ENCODE measurements at places on chromosomes 1 and 21. TPM values are rescaled to one million over a fixed set of nuclear protein-coding genes. Genes with fewer than 3 reads are reported as not detected.

DNA sequence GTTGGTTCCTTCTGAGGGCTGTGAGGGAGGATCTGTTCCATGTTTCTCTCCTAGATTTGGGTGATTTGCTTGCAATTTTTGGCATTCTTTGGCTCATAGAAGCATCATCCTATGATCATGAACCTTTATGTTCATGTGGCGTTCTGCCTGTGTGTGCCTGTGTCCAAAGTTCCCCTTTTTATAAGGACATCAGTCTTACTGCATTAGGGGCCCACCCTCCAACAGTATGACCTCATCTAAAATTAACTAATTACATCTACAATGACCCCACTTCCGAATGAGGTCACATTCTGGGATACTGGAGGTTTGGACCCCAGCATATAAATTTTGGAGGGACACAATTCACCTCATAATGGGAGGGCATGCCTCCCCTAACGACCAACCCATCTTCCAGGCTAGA, 12.8 kb upstream of the CAMK1G start:
- no peak for DNase-seq

DNA sequence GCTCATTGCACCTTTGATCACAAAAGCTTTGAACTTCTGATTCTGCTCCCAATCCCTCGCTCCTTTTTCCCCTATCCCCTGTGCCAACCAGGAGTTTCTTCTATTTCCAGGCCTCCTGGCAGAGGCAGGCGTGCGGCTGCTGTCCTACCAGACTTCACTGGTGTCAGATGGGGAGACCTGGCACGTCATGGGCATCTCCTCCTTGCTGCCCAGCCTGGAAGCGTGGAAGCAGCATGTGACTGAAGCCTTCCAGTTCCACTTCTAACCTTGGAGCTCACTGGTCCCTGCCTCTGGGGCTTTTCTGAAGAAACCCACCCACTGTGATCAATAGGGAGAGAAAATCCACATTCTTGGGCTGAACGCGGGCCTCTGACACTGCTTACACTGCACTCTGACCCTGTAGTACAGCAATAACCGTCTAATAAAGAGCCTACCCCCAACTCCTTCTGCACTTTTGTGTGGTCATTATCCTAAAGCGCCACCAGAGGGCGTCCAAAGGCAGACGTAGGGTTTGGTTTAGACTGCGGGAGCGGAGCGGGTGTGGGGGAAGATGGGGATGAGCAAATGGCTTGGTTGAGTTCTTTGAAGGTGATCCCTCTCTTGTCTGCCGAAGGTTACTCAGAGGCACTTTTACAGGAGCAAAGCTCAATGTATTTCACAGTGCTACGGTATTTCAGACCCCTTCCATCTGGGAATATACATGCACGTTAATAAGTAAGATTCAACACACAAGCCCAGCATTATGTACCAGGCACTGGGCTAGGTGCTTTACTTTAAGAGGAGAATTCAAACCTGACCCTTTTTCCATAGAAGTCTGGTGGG, 24.7 kb downstream of the HMGCS2 start:
- peak; percentile 74 for DNase-seq

DNA sequence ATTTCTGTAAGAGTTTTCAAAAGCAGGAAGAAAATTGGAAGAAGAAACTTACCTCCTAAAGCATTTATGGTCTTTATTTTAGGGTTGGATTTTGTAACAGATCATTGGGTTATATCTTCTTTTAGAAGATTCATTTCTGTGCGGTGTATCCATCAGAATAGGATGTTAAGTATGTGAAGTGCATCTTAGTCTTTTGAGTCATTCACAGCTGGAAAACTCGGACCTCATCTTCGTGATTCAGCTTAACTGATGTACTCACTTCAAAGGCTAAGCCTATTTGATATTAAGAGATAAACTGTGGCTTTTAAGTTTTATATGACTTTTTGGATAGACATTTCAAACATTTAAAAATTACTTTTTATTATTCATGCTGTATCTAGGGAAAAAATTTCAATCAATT, 56.3 kb downstream of the GIPC2 start:
- peak; percentile 75 for DNase-seq

The MYBPH gene
- total RNA-seq, result 0.08 TPM

- no peak for DNase-seq
These were observed 126.1 kb downstream of the PSMG1 start for GRCh38 chr21:39057121-39057520.

DNA sequence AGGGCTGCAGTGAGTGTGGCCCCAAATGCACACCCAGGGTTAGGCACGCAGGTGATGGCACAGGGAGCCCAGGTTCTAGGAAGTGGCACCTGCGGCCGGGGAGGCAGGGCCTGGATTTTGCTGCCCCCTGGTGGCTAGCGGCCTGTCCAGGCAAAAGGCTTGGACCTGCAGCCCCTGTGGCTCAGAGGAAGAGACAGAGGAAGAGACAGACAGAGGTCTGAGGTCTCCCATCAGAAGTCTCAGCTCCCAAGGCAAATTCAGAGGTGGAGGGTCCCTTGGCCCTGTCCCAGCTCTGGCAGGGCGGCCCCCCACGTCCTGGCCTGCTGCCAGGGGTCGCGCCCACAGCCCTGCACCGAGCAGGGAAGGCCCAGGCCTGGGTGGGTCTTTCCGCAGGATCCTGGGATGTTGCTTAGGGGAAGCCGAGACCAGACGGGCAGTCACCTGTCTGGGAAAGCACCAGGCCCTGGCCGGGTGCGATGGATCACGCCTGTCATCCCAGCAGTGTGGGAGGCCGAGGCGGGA, 8.0 kb upstream of the TNFRSF14 start:
- DNase-seq, result peak; percentile 64

The ACTN2 gene
- total RNA-seq, result 0.18 TPM

DNA sequence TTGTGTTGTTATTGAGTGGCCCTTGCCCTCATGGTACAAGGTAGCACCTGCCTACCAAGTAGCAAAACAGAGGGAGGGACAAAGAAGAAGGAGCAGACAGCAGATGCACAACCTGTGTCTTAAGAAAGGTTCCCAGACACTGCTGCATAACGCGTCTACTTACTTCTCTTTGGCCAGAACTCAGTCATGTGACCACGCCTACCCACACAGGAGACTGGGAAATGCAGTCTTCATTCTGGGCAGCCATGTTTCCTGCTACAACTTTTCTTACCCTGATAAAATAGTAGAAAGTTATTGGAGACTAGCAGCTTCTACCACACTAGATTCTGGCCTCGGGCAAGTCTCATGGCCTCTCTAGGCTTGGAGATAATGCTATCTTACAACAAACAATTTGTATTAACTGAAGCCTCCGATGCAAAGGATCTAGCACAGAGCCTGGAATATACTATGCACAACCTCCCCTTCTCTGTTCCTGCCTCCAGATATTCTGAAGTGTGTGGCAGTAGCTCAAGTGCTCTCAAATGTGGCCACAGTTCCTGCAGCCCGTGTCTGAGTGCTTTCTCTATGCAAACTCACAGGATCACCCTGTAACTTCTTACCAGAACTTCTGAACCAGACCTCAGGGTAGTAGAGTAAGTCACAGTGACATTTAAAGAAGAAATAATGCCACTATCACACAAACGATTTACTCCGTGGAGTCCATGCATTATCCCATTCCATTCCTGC, 34.1 kb upstream of the BTG2 start:
- DNase-seq, result peak; percentile 75

DNA sequence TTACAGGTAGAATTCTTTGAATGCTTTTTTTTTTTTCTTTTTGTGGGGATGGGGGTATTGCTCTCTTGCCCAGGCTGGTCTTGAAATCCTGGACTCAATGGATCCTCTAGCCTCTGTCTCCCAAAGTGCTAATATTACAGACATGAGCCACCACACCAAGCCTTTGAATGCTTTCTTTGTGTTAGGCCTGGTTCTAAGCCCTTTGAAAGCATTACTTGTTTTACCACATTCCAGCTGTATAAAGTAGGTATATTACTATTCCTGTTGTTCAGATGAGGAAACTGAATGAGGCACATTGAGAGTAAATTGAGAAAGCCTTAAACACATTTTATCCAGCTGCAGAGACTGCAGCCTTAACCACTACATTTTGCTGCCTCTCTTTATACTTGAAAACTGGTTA, 841.8 kb upstream of the ADGRL4 start:
- no peak for DNase-seq

DNA sequence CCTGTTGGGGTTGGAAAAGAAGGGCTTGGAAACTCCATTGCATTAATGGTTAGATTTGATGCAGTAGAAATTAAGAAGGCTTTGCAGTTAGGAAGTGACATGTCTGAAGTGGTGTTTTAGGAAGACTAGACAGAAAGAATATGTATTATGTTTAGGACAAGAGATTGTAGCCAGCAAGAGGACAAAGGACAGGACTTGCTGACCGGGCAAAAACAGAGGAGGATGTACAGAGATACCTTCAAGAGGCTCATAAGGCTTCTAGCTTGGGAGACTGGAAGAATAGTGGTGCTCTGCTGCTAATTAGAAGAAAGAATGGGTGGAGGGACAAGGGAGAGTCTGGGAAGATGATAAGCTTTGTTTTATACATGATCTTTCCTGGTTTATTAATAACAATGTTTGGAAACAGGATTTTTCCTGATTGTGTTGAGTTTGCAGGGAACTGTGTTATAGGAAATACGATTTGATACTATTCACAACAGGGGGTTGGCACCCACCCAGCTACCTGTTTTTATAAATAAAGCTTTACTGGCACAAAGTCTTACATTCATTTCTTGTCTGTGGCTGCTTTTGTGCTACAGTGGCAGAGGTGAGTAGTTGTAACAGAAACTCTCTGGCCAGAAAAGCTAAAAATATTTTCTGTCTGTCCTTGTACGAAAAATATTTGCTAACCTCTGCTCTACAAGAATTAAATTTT, 37.1 kb upstream of the TMCO2 start:
- DNase-seq, result no peak

- peak; percentile 38 for DNase-seq
These were observed 63.6 kb downstream of the RUNX3 start for GRCh38 chr1:24866211-24867083.

The UTS2 gene
- total RNA-seq, result not detected

DNA sequence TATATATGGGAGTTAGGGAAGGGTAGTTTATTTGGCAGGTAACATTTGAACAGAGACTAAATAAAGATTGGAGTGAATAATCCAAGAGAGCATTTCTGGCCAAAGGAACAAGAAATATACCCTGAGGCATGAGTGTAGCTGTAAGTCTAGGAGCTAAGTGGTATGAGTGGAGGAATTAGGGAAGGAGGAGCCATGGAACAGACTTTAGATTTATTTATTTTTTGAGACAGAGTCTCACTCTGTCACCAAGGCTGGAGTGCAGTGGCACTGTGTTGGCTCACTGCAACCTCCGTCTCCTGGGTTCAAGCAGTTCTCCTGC, 18.4 kb downstream of the CAPZA1 start:
- DNase-seq, result no peak

DNA sequence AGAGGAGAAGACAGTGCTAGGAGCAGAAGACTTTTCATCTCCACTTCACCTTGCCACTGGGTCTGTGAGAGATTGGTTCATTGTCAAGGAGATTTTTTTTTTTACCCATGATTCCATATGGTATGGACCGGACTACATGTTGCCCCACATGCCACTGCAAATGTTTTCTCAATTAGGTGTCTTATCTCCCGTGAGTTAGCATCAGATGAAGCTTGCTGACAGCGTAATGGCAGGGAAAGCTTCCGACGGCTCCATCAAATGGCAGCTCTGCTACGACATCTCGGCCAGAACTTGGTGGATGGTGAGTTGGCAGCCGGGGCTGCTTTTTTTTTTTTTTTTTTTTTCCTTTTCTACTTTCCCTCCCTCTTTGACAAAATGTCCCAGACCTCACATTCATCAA, 217.2 kb upstream of the NFIA start:
- DNase-seq, result no peak

DNA sequence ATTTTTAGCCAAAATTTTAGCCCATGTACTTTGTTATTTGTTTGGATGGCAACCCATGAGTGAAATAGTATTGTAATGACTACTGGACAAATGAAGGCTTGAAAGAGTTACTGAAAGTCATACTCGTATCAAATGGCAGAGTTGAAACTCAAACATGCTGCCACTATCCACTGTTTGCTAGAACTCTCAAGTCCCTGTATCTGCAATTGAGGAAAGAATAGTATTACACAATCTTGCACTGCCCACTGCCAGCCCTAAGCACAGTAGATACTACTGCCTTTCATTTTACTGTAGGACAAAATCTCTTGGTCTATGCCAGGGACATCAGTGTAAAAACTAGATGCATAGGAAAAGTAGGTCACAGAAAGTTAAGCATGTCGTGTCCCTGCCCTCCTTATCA, 581.1 kb upstream of the PLXNA2 start:
- DNase-seq, result no peak

DNA sequence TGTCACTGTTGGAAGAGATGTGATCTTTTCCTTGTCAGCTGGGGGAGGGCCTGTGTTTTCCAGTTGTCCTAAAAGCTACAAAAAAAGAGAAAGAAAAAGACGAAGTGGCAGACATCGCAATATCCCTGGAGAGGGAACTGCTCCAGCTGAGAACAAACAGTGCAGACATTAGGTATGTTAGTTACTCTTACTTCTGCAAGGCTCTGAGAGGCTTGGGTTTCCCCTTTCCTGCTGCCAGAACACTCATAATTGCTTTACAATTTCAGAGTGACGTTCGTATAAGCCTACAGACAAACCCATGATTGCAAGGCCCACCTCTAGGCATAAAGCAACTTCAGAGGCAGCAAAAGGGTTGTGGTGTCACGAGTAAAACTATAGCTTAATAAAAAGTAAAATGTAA, 31.1 kb downstream of the CD160 start:
- DNase-seq, result no peak

DNA sequence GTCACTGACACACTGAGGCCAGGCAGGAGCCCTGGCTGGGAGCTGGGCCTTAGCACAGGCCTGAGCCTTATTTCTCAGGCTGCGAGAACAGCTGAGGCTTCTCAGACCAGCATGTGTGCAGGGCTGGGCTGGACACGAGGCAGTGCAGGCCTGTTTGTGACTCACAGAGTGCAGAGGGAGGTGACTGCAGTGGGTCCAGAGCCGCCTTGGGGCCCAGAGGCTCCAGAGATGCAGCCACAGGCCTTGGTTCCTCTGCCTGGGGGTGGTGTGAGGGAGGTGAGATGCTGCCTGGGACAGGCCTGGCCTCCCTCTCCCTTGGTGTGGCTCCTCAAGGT, 61.2 kb upstream of the ETV3 start:
- DNase-seq, result peak; percentile 9

- DNase-seq, result no peak
These were observed 2.0 kb downstream of the PSEN2 start for GRCh38 chr1:226872437-226872836.

DNA sequence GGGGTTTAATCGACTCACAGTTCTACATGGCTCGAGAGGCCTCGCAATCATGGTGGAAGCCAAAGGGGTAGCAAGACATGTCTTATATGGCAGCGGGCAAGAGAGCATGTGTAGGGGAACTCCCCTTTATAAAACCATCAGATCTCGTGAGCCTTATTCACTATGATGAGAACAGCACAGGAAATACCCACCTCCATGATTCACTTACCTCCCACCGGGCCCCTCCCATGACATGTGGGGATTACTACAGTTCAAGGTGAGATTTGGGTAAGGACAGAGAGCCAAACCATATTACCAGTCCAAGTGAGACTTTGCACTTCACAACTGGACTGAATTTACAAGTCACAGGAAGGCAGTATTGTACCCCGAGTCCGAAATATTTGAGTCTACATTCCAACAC, 73.9 kb upstream of the ANGPTL1 start:
- no peak for DNase-seq

GRCh38 chr1:935751-936231, 12.1 kb downstream of the SAMD11 start:
- no peak for DNase-seq

- peak; percentile 68 for DNase-seq
These were observed 103.8 kb upstream of the ARHGEF16 start for GRCh38 chr1:3350506-3351261.

The PLEKHG5 gene
- total RNA-seq, result 5.1 TPM

The OR2L2 gene
- not detected for total RNA-seq

- DNase-seq, result peak; percentile 2
These were observed 1.3 kb downstream of the JAM2 start for GRCh38 chr21:25640202-25640942.
